Cortex of kidney (tissue), 1 donor: ENCODE measurements at places on chromosomes 16 and 17.

- DNase-seq, result no peak
Measured at GRCh38 chr16:12625068-12625467, 178.6 kb downstream of the CPPED1 start.

- no peak for DNase-seq
Measured at GRCh38 chr17:80936723-80937122, 54.9 kb upstream of the CHMP6 start.

GRCh38 chr17:61997664-61998063 is 67.4 kb downstream of the MED13 start:
- no peak for DNase-seq

GRCh38 chr17:69949973-69950695 is 124.9 kb upstream of the KCNJ16 start:
- no peak for DNase-seq

DNA sequence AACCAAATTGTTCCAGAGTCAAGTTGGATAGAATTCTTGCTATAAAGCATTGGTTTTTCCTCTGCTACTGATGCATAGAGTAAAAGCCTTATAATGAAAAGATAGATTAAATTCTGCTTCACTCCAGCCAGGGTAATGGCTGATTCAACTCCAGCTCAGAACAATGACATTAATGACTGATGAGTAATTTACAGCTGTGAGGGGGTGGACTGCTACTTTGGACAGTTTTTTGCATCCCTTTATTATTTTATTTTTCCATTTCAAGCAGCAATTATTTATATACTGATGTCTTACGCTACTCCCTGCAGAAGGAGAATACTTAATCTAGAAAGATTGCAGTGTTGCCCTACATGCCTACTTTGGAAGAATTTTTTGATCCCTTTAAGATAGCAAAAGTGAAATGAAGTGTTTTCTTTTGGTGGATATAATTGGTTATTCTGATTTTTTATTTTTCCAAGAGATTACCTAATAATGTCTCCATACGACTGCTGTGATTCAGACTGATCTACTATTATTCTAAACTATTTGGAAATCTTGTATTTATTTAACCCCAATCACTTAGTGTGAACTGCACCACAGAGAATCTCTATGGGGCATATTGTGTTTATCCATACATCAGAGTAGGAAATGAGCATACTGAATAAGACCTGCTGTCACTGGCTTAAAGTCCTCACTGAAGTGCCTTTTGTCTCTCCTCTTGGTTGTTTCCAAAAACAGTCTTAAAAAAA is 149.5 kb downstream of the TRIM37 start:
- no peak for DNase-seq
